ENCODE measurements at places on chromosomes 12 and 14.
A peak's percentile ranks its signal among the peaks of the same experiment; 100 is the strongest.

- DNase-seq, result no peak
Measured at GRCh38 chr12:94187361-94187760, 39.0 kb downstream of the PLXNC1 start.

GRCh38 chr14:61433169-61433568 is 111.8 kb downstream of the PRKCH start:
- DNase-seq, result no peak

DNA sequence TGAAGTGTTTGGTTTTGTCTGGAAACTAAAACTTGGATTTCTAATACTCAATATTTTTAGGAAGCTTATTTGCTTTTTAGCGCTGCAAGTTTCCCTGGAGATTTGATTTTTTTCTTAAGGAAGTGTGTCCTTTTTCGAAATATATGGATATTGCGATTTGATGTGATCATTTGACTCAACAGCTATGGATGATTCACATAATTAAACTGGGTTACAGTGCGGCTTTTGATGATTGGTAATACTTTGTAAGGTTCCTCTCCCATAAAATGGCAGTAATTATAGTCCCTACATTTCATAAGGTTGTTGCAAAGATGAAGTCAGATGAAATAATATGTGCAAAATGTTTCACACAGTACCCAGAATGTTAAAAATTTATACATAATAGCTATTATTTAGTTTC is 13.1 kb downstream of the LDHB start:
- DNase-seq, result no peak

GRCh38 chr12:48017496-48017895 is 13.2 kb upstream of the COL2A1 start:
- DNase-seq, result no peak

DNA sequence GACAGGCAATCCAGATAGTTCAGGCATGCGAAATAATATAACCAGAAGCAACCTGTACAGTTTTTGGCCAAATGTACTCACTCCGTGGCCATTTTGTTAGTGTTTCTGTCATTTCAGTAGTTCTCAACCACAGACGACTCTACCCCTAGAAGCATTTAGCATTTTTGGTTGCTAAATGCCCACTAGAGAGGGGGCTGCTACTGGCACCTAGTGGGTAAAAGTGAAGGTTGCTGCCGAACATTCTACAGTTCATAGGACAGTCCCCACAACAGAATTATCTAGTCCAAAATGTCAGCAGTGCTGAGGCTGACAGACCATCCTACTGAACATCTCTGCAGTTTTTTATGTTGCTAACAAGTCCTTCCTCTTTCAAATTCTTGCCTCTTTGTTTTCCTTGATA is 107.4 kb downstream of the TSHR start:
- DNase-seq, result peak; percentile 27

GRCh38 chr12:106046301-106046846 is 92.4 kb downstream of the NUAK1 start:
- no peak for DNase-seq

- DNase-seq, result no peak
Measured at GRCh38 chr12:90659060-90659459, 295.9 kb downstream of the CCER1 start.

DNA sequence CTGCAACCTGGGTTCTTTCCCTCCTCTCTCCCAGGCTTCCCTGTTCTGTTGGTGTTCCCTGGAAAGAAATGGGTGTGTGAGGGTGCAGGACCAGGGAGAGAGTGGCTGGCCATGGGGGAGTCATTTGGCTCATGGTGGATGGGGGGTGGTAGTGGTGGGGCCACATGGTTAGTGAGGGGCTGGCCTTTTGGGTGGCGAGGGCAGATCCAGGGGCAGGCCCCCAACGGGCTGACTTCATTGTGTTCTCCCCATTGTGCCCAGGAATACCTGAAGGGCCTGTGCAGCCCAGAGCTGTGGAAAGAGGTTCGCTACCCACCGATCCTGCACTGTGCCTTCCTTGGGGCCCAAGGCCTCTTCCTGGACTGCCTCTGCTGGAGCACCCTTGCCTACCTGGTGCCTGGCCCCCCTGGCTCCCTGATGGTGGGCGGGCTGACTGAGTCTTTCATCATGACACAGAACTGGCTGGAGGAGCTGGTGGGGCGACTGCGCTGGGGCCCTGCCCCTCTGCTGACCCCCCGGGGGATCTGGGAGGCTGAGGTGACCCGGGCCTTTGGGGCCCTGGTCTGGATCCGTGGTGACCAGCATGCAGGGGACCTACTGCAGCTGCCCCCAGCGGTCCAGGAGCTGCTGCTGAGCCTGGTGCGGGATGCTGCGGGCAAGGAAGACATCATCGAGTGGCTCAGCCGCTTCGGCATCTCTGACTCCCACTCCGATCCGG is 9.0 kb downstream of the NYNRIN start:
- DNase-seq, result no peak

GRCh38 chr14:21056520-21057163 is 980 bp upstream of the RNASE8 start:
- no peak for DNase-seq

DNA sequence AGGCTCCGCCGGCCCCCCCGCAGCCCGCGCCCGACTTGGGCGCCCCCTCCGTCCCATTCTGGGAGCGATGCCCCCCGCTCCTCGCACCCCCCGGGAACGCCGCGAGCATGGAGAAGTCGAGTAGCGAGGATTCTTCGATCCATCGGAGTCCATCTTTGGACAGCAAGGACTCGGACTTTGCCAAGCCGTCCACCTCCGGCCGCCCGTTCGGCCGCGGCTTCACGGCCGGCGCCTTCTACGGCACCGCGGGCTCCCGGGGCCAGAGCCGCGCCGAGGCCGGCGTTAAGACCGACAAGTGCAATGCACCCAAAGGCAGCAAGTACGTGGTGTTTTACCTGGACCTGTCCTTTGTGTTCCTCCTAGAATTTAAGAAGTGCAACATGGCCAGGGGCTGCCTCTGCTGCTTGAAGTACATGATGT is 123.6 kb downstream of the TSPAN9 start:
- no peak for DNase-seq

All from urothelium cell line (cell line).